Tibial artery (tissue), 4 donors: ENCODE measurements at places on chromosomes 16 and 17.
A peak's percentile ranks its signal among the peaks of the same experiment; 100 is the strongest.

GRCh38 chr16:86616906-86617305 is 38.6 kb downstream of the FOXL1 start:
- peaks cover 70% of the 10 kb centered on the region for H3K4me1 ChIP-seq
- H3K27me3 ChIP-seq = no peaks in the 10 kb centered on the region
- H3K27ac ChIP-seq = peak overlapping the region; percentile 70
- no peaks in the 10 kb centered on the region for H3K36me3 ChIP-seq

DNA sequence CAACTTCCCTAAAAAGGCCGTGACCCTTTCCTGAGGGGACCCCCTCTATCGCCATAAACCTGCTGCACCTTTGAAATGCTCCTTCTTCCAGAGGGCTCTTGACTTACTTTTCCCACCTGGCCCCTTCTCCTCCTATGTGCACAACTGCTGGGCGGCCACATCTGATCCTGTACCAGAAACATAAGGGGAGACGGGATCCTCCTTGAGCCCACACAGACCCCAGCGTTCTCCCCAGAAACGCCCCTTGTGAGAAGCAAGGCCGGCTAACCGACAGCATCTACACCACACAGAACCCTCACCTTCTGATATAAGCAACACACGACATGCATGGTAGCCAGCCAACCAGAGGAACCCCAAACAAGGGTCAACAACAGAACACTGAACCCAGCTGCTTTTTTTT is 14.2 kb upstream of the MNT start:
- H3K27me3 ChIP-seq = no peaks in the 10 kb centered on the region
- peak; percentile 65 for DNase-seq

DNA sequence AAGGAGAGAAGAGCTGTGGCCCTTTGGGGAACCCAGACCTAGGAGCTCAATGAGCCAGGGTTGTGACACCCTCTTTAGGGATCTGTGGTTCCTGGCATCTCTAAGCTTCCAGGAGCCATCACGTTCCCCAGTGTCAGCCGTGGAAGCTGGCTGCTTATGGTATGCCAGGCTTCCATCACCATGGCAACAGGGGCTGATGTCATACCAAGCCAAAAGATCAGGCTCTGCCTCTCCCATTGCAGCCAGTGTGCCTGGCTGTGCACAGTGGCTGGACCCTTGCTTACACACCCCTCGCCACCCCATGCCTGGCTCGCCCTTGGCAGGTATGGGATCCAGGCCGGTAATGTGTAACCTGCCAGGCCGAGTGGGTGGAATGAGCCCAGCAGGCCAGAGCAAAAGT is 91.1 kb downstream of the SSH2 start:
- no peak overlapping the region for H3K27ac ChIP-seq
- H3K4me1 ChIP-seq = no peaks in the 10 kb centered on the region
- H3K27me3 ChIP-seq = no peaks in the 10 kb centered on the region
- no peak for DNase-seq

DNA sequence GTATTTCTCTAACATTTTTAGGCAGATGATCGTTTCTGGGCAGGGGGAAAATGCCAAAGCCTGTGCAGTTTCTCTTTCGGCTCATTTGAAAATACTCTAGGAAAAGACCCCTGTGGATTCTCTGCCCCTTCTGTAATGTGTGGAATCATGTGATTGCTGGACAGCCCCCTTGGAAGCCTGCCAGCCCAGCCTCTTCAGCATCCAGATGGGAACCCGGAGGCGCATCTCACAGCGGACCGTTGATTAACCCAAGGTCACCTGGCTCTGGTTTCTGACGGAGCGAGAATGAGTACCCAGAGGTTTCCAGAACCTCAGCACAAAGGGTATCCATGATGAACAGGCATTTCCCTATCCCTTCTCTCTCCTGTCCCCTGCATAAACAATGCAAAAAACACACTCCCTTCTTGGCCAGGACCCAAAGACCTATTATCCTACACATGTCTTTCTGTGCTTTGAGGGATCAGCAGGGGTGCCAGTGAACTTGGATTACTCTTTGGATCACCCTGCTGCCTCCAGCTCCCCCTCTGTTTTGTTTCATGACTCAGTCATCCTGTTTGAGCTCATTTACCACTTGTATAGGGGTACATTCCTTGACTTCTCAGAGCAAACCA is 957.1 kb upstream of the RBFOX1 start:
- H3K27ac ChIP-seq = no peak overlapping the region
- no peaks in the 10 kb centered on the region for H3K4me1 ChIP-seq
- no peaks in the 10 kb centered on the region for H3K36me3 ChIP-seq
- no peak for DNase-seq

GRCh38 chr16:52492789-52493357 is 54.1 kb downstream of the TOX3 start:
- no peak overlapping the region for H3K4me3 ChIP-seq
- no peaks in the 10 kb centered on the region for H3K27me3 ChIP-seq
- no peak for DNase-seq
- H3K4me1 ChIP-seq = no peaks in the 10 kb centered on the region
- no peak overlapping the region for H3K27ac ChIP-seq

DNA sequence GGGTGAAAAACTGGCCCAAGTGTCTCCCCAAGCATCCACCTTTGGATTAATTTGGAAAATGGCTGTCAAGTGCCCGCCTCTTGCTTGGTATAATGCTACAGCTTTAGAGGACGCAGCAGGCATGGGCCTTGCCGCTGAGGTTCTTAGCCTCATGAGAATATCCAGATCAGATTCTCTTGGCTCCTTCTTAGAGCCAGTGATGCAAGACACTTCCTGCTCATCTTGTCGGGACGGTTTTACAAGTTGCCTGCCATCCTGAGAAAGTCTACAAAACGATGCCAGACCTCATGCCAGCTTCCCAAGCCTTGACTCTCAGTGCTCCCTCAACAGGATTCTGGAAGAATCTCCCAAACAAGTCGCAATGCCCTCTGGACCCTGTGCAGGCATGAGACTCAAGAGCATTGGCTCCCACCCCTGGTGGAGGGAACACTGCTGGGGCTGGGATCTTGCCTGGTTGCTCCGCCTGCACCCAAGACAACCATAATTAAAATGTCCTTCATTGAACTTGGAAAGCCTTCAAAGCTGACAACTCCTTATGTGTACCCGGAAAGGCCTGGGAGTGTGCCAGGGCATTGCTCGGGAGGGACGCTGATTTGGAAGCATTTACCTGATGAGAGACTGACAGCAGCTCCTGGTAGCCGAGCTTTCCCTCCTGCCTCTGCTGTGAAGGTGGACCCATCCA is 25.8 kb upstream of the STH start:
- no peaks in the 10 kb centered on the region for H3K4me1 ChIP-seq
- peaks cover 7% of the 10 kb centered on the region for H3K27me3 ChIP-seq
- H3K36me3 ChIP-seq = no peaks in the 10 kb centered on the region

DNA sequence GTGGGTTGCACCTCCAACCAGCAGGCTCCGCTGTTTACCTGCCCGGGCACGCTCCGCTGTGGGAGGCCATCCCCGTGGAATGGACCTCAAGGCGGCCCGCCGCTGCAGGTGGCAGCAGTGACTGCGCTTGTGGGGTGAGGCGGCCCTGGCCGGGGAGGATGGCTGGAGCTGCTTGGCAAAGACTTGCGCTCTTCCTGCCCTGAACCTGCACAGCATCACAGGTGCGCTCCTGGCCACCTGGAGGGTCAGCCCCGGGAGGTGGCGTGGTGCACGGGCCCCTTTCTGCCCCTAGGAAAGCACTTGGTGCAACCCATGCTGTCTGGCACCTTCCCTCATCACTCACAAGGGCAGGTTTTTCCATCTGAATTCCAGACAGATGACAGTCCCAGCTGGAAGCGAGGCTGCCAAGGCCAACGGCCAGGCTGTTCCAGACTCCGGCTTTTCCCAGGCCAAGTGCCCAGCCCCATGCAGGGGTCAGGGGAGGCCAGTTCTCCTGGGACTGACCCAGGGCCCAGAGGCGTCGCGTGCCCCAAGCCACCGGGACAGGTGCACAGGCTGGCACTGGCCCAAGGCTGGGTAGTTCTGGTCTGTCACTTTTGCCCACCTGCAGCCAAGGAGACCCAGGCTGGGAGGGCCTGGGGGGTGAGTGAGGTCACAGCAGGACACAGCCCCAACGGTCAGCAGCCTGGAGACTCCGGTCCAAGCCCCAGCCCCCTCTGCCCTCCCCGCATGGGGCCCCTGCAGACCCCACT is 13.3 kb downstream of the UTS2R start:
- peak; percentile 65 for DNase-seq
- no peaks in the 10 kb centered on the region for H3K27me3 ChIP-seq
- H3K27ac ChIP-seq = peak overlapping the region; percentile 36
- no peaks in the 10 kb centered on the region for H3K36me3 ChIP-seq
- H3K4me3 ChIP-seq = no peak overlapping the region

DNA sequence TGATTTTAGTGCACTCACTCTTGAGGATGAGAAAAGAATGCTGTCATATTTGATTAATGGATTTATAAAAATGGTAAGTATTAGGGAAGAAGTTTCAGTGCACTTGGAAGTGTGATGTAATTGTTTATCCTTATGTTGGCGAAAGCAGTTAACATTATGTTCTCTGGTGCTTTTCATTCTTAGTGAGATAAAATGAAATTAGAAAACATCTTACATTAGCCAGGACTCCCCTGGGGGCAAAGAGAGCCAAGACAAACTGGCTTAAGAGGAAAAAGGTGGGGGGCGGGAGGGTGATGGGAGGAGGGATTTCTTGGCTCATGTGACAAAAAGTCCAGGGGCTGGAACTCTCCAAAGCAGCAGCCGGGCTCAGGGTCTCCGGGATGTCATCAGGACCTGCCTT is 73.2 kb downstream of the KNOP1 start:
- no peaks in the 10 kb centered on the region for H3K4me1 ChIP-seq
- no peak for DNase-seq
- no peak overlapping the region for H3K4me3 ChIP-seq
- H3K27me3 ChIP-seq = no peaks in the 10 kb centered on the region
- peaks cover 79% of the 10 kb centered on the region for H3K36me3 ChIP-seq

- no peak overlapping the region for H3K4me3 ChIP-seq
- H3K4me1 ChIP-seq = no peaks in the 10 kb centered on the region
- no peaks in the 10 kb centered on the region for H3K27me3 ChIP-seq
- no peak for DNase-seq
- no peak overlapping the region for H3K27ac ChIP-seq
Observed at GRCh38 chr16:86051368-86052114, 152.6 kb downstream of the IRF8 start.

- DNase-seq = no peak
- H3K4me3 ChIP-seq = no peak overlapping the region
- no peaks in the 10 kb centered on the region for H3K4me1 ChIP-seq
Observed at GRCh38 chr16:81437865-81438264, 6.7 kb upstream of the CMIP start.

- H3K4me3 ChIP-seq = peak within 1 kb of the TSS; percentile 43
- peak; percentile 64 for DNase-seq
- H3K27me3 ChIP-seq = peaks cover 10% of the 10 kb centered on the region
- no peaks in the 10 kb centered on the region for H3K4me1 ChIP-seq
- H3K36me3 ChIP-seq = no peaks in the 10 kb centered on the region
- no peak within 1 kb of the TSS for H3K27ac ChIP-seq
Observed at GRCh38 chr16:71626018-71626857, at the start of gene MARVELD3. TSS of gene MARVELD3 (plus strand) at chr16:71626184. CDS start at chr16:71626230, 46 bp downstream.

- H3K27me3 ChIP-seq = no peaks in the 10 kb centered on the region
- no peak overlapping the region for H3K27ac ChIP-seq
- DNase-seq = no peak
- H3K36me3 ChIP-seq = no peaks in the 10 kb centered on the region
- H3K4me1 ChIP-seq = no peaks in the 10 kb centered on the region
Observed at GRCh38 chr17:69757688-69758430, 317.2 kb upstream of the KCNJ16 start.

DNA sequence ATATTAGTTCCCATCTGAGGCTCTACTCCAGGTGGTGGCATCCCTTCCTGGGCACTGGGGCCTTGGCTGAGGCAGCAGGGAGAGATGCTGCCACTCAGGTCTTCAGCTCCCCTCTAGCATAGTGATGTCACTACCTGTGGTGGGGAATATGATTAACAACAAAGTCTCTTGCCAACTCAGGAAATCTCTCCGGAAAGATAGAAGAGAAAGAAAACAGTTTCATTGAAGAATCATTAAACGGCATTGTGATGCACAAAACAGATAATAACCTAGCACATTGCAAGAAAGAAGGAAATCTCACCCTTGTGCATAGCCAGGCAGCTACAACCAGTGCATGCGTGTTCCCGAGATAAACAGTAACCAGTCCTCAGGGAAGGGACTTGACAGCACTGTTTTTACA is 12.2 kb upstream of the ZNF267 start:
- no peak for DNase-seq
- H3K27ac ChIP-seq = no peak overlapping the region
- no peak overlapping the region for H3K4me3 ChIP-seq
- no peaks in the 10 kb centered on the region for H3K27me3 ChIP-seq
- H3K36me3 ChIP-seq = no peaks in the 10 kb centered on the region

GRCh38 chr16:77589071-77589765 is 133.1 kb upstream of the NUDT7 start:
- H3K4me1 ChIP-seq = no peaks in the 10 kb centered on the region
- H3K27ac ChIP-seq = no peak overlapping the region
- no peak for DNase-seq
- peaks cover 2% of the 10 kb centered on the region for H3K27me3 ChIP-seq
- H3K36me3 ChIP-seq = no peaks in the 10 kb centered on the region
- H3K4me3 ChIP-seq = no peak overlapping the region

DNA sequence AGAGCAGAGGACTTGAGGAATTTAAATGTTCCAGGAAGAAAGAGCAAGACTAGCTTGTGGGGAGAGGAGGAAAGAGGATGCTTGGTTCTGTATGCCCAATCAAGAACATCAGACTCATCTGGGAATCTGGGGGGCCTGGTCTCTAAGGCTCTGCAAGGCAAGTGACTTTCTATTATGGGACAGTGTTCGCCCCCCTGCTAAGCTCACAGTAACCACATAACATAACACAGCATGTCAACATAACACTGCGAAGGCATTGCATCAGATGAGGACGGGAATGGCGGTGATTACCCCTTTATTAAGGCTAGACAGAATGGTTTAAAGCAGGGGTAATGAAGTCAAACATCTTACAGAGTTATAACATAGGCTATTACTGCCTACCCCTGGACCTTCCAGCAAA is 176.6 kb upstream of the IRX6 start:
- DNase-seq = no peak
- H3K4me3 ChIP-seq = no peak overlapping the region
- H3K27ac ChIP-seq = no peak overlapping the region
- H3K36me3 ChIP-seq = no peaks in the 10 kb centered on the region
- H3K27me3 ChIP-seq = no peaks in the 10 kb centered on the region

- no peak for DNase-seq
- H3K27ac ChIP-seq = no peak overlapping the region
- no peaks in the 10 kb centered on the region for H3K27me3 ChIP-seq
- no peak overlapping the region for H3K4me3 ChIP-seq
- no peaks in the 10 kb centered on the region for H3K4me1 ChIP-seq
- H3K36me3 ChIP-seq = no peaks in the 10 kb centered on the region
Observed at GRCh38 chr17:35898283-35899070, 18.3 kb upstream of the CCL5 start.

GRCh38 chr16:85512808-85513115 is 100.4 kb upstream of the GSE1 start:
- H3K27ac ChIP-seq = no peak overlapping the region
- H3K27me3 ChIP-seq = no peaks in the 10 kb centered on the region
- no peaks in the 10 kb centered on the region for H3K36me3 ChIP-seq
- no peak for DNase-seq
- no peak overlapping the region for H3K4me3 ChIP-seq
- H3K4me1 ChIP-seq = peaks cover 7% of the 10 kb centered on the region
